ENCODE measurements at places on chromosomes 6 and 20.
A peak's percentile ranks its signal among the peaks of the same experiment; 100 is the strongest.

GRCh38 chr6:135440087-135440792 is 57.3 kb downstream of the AHI1 start:
- H3K4me3 ChIP-seq: peak overlapping the region; percentile 48
- H3K4me1 ChIP-seq: peaks cover 21% of the 10 kb centered on the region
- DNase-seq: peak; percentile 24
- H3K27me3 ChIP-seq: no peaks in the 10 kb centered on the region

- peaks cover 9% of the 10 kb centered on the region for H3K27me3 ChIP-seq
- H3K36me3 ChIP-seq: no peaks in the 10 kb centered on the region
- DNase-seq: no peak
- no peak overlapping the region for H3K4me3 ChIP-seq
- no peaks in the 10 kb centered on the region for H3K4me1 ChIP-seq
- H3K27ac ChIP-seq: no peak overlapping the region
Measured at GRCh38 chr6:159456349-159456748, 236.7 kb downstream of the SOD2 start.

DNA sequence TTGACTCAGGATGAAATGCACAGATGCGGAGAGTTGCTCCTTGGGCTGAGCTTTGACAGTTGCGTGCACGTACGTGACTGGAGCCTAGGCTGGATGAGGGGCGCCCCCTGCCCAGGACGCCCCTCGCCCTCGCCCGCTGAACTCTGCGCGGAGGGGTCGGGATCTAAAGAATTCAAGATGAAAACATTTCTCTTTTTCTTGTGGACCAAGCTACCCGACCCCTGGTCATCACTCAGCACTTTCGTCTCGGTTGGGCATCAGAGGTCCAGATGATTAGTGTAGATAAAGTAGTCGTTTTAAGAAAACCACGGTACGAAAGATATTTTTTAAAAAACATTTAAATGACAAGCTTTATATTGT is 700 bp downstream of the DTD1 start:
- H3K4me1 ChIP-seq: peaks cover 21% of the 10 kb centered on the region
- peaks cover 8% of the 10 kb centered on the region for H3K27me3 ChIP-seq
- peak overlapping the region; percentile 85 for H3K27ac ChIP-seq
- DNase-seq: no peak

DNA sequence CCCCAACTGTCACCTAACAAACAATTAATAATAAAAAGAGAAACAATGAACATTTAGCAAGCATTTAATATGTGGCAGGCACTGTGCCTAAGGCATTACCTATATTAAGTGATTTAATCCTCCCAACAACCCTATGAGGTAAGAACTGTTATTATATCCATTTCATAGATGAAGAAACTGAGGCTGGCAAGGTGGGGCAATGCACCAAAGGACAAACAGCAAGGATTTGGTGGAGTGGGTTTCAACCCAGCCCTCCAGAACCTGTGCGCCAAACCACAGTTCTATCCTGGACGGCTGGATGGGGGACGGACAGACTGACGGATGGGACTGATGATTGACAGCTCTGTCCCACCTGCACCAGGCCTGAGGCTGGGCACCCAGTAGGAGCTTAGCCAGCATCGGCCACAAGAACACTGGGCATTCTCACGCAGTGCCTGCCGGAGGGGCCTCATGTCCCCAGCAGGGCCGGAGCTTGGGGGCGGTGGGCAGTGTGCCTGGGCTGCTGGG is 24.6 kb downstream of the NOL4L start:
- H3K27ac ChIP-seq: peak overlapping the region; percentile 64
- no peak for DNase-seq
- H3K27me3 ChIP-seq: no peaks in the 10 kb centered on the region
- no peak overlapping the region for H3K4me3 ChIP-seq
- H3K36me3 ChIP-seq: peaks cover 3% of the 10 kb centered on the region

GRCh38 chr6:43120944-43121913 is 45.1 kb downstream of the PTK7 start:
- DNase-seq: no peak
- H3K27ac ChIP-seq: no peak overlapping the region
- peaks cover 3% of the 10 kb centered on the region for H3K27me3 ChIP-seq
- H3K4me1 ChIP-seq: no peaks in the 10 kb centered on the region
- no peak overlapping the region for H3K4me3 ChIP-seq
- H3K36me3 ChIP-seq: no peaks in the 10 kb centered on the region

- no peak overlapping the region for H3K4me3 ChIP-seq
- no peaks in the 10 kb centered on the region for H3K4me1 ChIP-seq
- no peak overlapping the region for H3K27ac ChIP-seq
- no peaks in the 10 kb centered on the region for H3K27me3 ChIP-seq
- no peak for DNase-seq
- no peaks in the 10 kb centered on the region for H3K36me3 ChIP-seq
Measured at GRCh38 chr6:99833034-99833433, 161.0 kb downstream of the MCHR2 start.

DNA sequence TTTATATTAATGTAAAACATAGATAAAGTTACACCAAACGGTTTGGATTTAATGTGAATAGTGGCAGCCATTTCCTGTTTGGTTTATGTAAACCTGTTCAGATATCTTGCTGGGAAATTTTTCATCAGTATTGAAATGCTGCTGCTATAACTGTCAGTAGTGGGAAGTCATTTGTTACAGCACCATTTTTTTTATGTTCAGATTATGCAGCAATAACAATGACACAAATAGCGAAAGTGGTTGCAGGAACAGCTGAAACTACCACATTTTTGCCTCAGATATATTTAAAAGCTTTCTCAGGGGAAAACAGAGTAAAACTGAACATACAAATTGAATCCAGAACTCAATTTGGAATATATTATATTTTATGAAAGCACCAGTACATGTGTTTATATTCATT is 128.8 kb upstream of the SIM1 start:
- H3K4me3 ChIP-seq: no peak overlapping the region
- H3K27me3 ChIP-seq: no peaks in the 10 kb centered on the region
- H3K4me1 ChIP-seq: peaks cover 2% of the 10 kb centered on the region
- no peak for DNase-seq
- H3K36me3 ChIP-seq: peaks cover 23% of the 10 kb centered on the region

GRCh38 chr20:44523746-44524145 is 1.9 kb upstream of the SERINC3 start:
- no peak for DNase-seq
- no peak overlapping the region for H3K27ac ChIP-seq
- peaks cover 8% of the 10 kb centered on the region for H3K36me3 ChIP-seq

DNA sequence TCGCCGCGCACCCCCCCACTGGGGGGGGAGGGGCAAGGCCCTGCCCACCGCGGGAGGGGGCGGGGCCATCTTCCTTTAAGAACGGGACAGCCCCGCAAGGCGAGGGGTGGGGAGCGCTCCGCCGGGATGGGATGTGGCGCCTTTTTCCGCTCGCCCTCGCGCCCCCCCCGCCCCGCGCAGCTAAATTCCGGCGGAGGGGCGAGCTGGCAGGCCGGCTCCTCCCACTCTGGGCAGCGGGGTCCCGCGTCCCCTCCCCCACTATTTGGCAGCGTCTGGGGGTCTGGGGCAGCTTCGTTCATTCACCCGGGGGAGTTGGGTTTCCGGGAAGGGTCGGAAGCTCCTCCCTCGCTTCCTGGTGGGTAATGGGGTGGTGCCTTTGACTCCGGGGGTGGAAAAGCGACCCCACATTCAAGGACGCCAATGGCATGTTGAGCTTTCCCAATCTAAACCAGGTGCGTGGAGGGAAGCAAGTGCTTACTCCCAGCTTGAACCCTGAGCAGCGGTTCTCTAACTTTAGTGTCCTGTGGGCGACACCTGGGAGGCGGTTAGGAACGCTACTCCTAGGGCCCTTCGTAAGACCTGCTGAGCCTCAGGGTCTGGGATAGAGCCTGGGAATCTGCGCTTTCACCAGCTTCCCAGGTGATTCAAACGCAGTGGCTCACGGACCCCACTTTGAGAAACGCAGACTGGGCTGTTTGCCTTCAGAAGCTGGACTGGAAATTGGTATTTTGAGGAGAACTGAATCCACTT is 927 bp downstream of the ASXL1 start:
- no peaks in the 10 kb centered on the region for H3K27me3 ChIP-seq
- peak; percentile 82 for DNase-seq
- peaks cover 13% of the 10 kb centered on the region for H3K36me3 ChIP-seq
- H3K4me1 ChIP-seq: peaks cover 67% of the 10 kb centered on the region

DNA sequence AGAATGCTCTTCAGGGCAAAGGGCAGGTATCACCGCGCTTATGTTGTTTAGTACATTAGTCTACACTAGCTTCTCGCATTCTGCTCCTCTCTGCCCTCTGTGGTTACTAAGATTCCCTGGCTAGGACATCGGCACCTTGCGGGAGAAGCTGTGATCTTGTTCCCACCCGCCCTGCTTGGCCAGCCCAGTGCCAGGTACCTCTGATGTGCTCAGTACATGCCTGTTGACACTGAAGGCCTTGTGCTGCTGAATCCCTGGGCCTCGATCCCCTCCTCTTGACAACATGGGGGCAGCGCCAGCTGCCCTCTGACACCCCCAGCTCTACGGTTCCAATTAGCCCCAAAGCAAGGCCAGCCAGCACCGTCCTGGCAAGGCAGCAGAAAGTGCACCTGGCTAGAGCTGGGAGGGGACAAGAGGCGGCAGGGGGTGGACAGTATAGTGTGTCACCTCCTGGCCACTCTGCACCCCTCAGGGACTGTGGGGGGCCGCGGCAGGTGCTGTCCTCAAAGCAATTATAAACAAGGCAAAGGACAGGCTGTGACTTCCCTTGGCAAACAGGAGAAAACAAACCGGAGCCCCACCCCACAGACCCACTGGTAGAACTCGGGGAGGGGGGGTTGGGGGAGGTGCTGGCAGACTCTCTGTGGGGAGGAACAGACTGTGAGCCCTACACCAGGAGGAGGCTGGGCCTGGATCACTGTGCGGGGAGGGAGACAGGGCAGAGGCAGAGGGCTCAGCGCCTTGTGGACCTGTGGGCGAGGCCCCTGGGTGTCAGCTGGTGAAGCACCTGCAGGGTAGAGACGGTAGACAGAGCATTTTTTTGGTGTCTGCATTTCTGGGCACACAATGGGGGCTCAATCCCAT is 7.1 kb downstream of the TFEB start:
- DNase-seq: no peak
- H3K4me1 ChIP-seq: peaks cover 50% of the 10 kb centered on the region
- H3K27me3 ChIP-seq: no peaks in the 10 kb centered on the region
- H3K27ac ChIP-seq: no peak overlapping the region
- H3K4me3 ChIP-seq: no peak overlapping the region

DNA sequence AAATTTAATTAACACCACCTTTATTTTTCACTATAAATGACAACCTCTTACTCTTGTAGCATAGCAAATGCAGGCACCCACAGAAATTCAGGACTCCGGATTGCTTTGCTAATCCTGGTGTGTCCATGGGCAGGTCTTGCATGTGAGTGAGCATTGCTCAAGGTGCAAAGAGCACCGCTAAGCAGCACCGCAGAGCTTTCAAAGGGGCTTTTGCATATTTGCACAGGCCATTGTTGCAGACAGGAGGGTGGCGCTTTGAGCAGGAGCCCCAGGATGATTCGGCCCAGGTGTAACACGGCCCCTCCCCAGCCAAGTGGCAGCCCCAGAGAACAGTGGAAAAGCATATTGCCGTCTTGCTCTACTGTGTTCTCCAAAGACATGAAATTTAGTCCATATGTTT is 293.2 kb downstream of the NRN1 start:
- H3K27me3 ChIP-seq: no peaks in the 10 kb centered on the region
- peaks cover 8% of the 10 kb centered on the region for H3K36me3 ChIP-seq
- H3K27ac ChIP-seq: no peak overlapping the region

GRCh38 chr6:16481697-16482399 is 243.5 kb downstream of the GMPR start:
- H3K4me1 ChIP-seq: peaks cover 80% of the 10 kb centered on the region
- peak; percentile 83 for DNase-seq
- H3K27ac ChIP-seq: peak overlapping the region; percentile 93
- H3K36me3 ChIP-seq: peaks cover 66% of the 10 kb centered on the region
- no peaks in the 10 kb centered on the region for H3K27me3 ChIP-seq
- peak overlapping the region; percentile 26 for H3K4me3 ChIP-seq

- H3K4me3 ChIP-seq: no peak overlapping the region
- DNase-seq: no peak
- H3K4me1 ChIP-seq: no peaks in the 10 kb centered on the region
- no peaks in the 10 kb centered on the region for H3K36me3 ChIP-seq
- H3K27ac ChIP-seq: no peak overlapping the region
- H3K27me3 ChIP-seq: peaks cover 4% of the 10 kb centered on the region
Measured at GRCh38 chr6:71268735-71269437, 19.7 kb upstream of the OGFRL1 start.

DNA sequence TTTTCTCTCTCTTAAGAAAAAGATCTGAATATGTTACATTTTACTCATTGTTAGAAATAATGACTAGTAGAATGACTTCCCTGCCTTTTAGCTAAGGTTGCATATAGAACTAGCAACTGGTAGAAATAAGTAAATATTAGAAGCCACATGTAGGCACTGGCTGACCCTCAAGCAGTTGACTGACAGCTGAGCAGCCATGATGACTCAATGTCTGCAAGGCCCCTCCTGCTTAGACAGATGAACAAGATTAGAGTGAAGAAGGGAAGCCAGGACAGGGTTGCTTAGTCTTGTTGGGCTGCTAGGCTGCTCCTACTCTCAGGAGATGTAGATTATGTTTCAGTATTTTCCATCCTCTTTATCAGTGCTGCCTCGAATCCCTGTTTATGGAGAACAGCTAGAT is 6.5 kb downstream of the MEP1A start:
- no peaks in the 10 kb centered on the region for H3K4me1 ChIP-seq
- H3K36me3 ChIP-seq: no peaks in the 10 kb centered on the region
- H3K27ac ChIP-seq: no peak overlapping the region
- H3K27me3 ChIP-seq: peaks cover 3% of the 10 kb centered on the region

GRCh38 chr6:43758617-43759050 is 11.4 kb upstream of the VEGFA start:
- no peaks in the 10 kb centered on the region for H3K4me1 ChIP-seq
- H3K36me3 ChIP-seq: no peaks in the 10 kb centered on the region
- no peak for DNase-seq
- H3K4me3 ChIP-seq: no peak overlapping the region
- peaks cover 22% of the 10 kb centered on the region for H3K27me3 ChIP-seq

- DNase-seq: no peak
- H3K4me1 ChIP-seq: no peaks in the 10 kb centered on the region
- H3K4me3 ChIP-seq: no peak overlapping the region
- H3K27me3 ChIP-seq: no peaks in the 10 kb centered on the region
- H3K36me3 ChIP-seq: no peaks in the 10 kb centered on the region
Measured at GRCh38 chr6:77986380-77987034, 333.7 kb downstream of the MEI4 start.

- no peak overlapping the region for H3K27ac ChIP-seq
- no peaks in the 10 kb centered on the region for H3K4me1 ChIP-seq
- no peaks in the 10 kb centered on the region for H3K27me3 ChIP-seq
- DNase-seq: no peak
- H3K36me3 ChIP-seq: no peaks in the 10 kb centered on the region
Measured at GRCh38 chr6:8982668-8983067, 547.3 kb upstream of the SLC35B3 start.

All from activated CD8-positive, alpha-beta T cell treated with anti-CD3 and anti-CD28 coated beads, Interleukin-2, amount 10 ng/mL, durations not matched to agents 7 days and 5 days (primary cell).